ENCODE measurements at places on chromosomes 2 and 18.

DNA sequence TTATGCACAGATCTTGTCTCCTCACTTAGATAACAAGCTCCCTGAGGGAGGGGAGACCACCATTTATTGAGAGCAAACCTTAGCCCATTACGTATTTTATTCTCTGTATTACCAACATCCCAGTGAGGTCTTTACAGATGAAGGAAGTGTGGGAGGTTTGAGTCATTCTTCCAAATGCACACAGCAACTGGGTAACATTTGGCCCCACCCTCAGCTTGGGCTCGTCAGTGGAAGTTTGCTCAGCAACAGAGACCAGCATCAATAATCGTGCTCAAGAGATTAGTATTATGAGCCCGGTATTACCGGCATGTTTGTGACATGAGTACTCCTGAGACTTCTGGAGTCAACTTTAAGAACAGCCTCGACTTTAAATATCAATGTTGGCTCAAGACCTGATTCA is 168.6 kb downstream of the ETAA1 start:
- H3K27ac ChIP-seq, result no peak overlapping the region
- no peaks in the 10 kb centered on the region for H3K4me1 ChIP-seq
- no peak overlapping the region for H3K4me3 ChIP-seq
- no peaks in the 10 kb centered on the region for H3K27me3 ChIP-seq

GRCh38 chr2:231929961-231930592 is 3.9 kb upstream of the NPPC start:
- H3K27ac ChIP-seq, result no peak overlapping the region
- H3K4me3 ChIP-seq, result no peak overlapping the region
- no peaks in the 10 kb centered on the region for H3K36me3 ChIP-seq
- peaks cover 42% of the 10 kb centered on the region for H3K27me3 ChIP-seq
- H3K4me1 ChIP-seq, result peaks cover 11% of the 10 kb centered on the region
- DNase-seq, result no peak

DNA sequence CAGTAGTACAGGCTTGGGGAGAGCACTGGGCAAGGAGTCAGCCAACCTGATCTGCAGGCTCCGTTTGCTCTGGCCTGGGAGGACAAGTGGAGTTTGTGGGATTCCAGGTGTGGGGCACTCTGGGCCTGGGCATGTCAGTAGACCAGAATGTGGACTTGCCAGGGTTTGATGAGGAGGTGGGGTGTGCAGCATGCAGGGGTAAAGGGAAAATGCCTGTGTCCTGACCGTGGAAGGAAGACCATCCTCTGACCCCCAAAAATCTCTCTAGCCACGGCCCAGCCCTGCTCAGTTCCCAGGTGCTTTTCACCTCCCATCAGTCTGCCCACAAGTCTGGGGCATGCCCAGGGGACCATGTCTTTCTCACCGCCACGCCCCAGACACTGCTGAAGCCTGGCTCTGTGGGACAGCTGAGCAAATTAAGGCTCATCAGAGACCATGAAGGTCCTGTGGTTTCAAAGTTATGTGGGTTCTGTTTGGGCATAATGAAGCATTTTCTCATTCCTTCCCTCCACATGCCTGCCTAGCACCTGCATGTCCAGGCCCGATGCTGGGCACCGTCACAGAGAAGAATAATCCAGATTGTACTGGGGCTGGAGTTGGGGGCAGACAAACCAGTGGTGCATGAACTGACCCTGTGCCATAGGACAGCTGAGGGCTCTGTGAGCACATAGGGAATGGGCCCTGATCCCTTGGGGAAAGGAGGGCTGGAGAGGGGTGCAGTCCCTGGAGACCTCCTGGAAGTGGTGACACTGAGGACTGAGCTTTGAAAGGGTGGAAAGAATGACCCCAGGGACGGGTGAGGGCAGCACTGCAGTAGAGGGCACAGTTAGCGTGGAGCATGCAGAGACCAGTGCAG is 6.5 kb upstream of the KCNF1 start:
- H3K27ac ChIP-seq, result no peak overlapping the region
- DNase-seq, result no peak
- peaks cover 3% of the 10 kb centered on the region for H3K4me1 ChIP-seq
- H3K4me3 ChIP-seq, result no peak overlapping the region

GRCh38 chr2:170886386-170886785 is 42.7 kb upstream of the GORASP2 start:
- H3K4me3 ChIP-seq, result no peak overlapping the region
- H3K36me3 ChIP-seq, result no peaks in the 10 kb centered on the region
- H3K4me1 ChIP-seq, result peaks cover 1% of the 10 kb centered on the region
- no peaks in the 10 kb centered on the region for H3K27me3 ChIP-seq

DNA sequence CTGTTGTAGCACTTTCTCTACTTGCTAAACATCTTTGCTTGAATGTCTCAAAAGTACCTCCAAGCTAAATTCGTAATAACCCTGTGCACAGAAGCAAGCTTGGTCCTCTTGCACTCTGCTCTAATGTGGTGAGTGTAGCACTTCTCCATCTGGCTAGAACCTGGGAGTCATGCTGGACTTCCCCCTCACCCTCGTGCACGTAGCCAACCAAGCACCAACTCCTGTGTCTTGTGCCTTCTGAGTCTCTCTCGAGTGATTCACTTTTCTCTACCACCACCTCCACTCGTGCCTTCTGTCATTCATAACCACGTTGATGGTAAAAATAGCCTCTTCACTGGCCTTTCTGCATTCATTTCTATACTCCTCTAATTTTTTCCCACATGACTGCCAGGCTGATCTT is 91.9 kb upstream of the KCNE4 start:
- no peaks in the 10 kb centered on the region for H3K36me3 ChIP-seq
- no peak overlapping the region for H3K27ac ChIP-seq
- no peaks in the 10 kb centered on the region for H3K4me1 ChIP-seq
- H3K4me3 ChIP-seq, result no peak overlapping the region
- no peak for DNase-seq
- no peaks in the 10 kb centered on the region for H3K27me3 ChIP-seq

Data from H1 (cell line).